Bronchial epithelial cell (primary cell): ENCODE measurements at places on chromosomes 2 and 18. TPM values are rescaled to one million over a fixed set of nuclear protein-coding genes. Genes with fewer than 3 reads are reported as not detected.
A peak's percentile ranks its signal among the peaks of the same experiment; 100 is the strongest.

- DNase-seq, result no peak
Measured at GRCh38 chr18:28637897-28638296, 461.0 kb upstream of the CDH2 start.

- no peak for DNase-seq
Measured at GRCh38 chr18:47603158-47603557, 327.3 kb downstream of the SMAD2 start.

DNA sequence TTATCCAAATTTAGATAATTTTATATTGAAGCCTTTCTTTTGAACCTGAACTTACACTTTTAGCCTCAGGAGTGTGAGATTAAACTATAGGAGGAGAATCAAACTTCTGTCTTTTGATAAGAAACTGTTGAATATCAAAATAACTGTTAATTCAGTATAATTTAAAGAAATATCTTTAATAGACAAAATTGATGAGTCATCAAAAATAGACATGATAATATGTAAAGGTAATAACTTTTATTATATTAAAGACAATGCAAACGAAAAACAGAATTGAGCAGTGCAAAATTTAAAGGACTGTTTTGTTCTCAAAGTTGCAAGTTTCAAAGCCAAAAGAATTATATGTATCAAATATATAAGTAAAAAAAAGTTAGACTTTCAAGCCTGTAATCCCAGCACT, 2.0 kb upstream of the WDR35 start:
- DNase-seq, result no peak

Gene ARHGEF33
- total RNA-seq, result 0.26 and 0.38 TPM in 2 replicates

DNA sequence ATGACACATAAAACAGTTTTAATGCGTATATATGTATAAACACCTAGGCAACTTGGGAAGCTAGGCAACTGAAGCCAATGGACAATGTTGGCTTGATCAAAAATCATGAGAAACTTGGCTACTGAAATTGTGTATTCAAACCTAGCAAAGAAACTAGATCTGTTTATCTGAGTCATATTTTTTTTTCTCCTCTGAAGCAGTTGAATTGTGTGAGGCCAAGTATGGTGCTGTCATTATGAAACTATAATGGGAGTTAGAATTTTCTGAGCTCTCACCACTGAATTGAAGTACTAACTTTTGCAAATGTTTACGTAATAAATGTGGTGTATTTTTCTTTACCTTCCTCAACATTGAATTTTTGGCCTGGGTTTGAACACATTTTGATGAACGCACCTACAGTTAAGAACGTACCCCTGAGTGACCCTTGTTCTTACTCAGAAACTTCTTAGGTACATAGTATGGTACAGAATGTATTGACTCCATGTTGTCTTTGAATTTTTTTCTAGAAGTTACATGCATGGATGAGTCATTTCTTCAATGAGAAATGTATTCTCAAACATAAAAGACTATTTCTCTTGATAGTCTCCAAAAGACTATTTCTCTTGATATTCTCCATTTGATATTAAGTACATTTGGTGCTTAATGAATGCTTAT, 23.8 kb downstream of the CD28 start:
- peak; percentile 43 for DNase-seq
